ENCODE measurements at places on chromosomes 11 and 22. TPM values are rescaled to one million over a fixed set of nuclear protein-coding genes. Genes with fewer than 3 reads are reported as not detected.

The NCF4 gene
- not detected for total RNA-seq

The ACR gene
- 4.9 TPM for total RNA-seq

DNA sequence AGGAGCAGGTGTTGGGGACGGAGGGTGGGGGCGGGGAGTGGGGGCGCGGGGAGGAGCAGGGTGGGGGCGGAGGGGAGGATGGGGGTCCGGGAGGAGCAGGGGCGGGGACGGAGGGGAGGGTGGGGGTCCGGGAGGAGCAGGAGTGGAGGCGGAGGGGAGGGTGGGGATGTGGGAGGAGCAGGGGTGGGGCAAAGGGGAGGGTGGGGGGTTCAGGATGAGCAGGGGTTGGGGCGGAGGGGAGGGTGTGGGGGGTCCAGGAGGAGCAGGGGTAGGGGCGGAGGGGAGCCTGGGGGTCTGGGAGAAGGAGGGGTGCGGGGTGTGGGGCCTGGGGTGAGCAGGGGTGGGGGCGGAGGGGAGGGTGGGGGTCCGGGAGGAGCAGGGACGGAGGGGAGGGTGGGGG, 17.1 kb downstream of the CRELD2 start:
- no peak for DNase-seq

GRCh38 chr11:112511911-112512310, 251.3 kb upstream of the PLET1 start:
- no peak for DNase-seq

- DNase-seq = no peak
These were observed 198.4 kb upstream of the NARS2 start for GRCh38 chr11:78773077-78773476.

GRCh38 chr11:73137262-73137943, 4.7 kb downstream of the FCHSD2 start:
- no peak for DNase-seq
